ENCODE measurements at places on chromosomes 6 and 20.

GRCh38 chr20:59400708-59401107 lies 100.3 kb downstream of the EDN3 start:
- DNase-seq = no peak

DNA sequence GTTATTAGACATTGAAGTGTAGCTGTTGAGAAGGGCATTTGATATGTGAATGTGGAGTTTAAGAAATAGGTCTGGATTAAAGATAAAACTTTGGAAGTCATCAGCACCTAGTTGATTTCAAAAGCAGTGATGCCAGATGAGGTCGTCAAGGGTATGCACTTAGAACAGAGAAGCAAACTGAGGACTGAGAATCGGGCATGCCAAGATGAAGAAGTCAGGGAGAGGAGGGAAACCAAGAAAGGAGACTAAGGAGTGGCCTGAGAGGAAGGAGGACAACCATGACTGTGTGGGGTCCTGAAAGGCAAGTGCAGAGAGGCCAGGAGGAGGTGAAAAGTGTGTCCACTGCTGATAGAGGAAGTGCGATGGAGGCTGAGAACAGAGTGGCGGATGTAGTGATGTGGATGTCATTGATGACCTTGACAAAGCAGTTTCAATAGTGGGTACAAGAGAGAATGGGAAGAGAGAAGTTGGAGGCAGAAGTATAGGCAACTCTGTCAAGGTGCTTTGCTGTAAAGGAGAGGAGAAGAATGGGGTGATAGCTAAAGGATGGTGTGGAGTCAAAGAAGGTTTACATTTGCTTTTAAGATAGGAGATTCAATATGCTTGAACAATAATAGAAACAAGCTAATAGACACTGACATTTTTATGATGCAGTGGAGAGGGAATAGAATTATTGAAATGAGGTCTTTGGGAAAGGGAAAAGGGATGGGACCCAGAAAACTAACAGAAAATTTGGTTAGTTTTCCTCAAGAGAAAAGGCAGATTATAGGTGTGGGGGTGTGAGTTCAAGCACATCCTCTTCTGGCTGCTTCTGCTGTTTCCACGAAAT lies 139.7 kb upstream of the TMEM170B start:
- DNase-seq = no peak

- peak; percentile 37 for DNase-seq
These were observed 47.8 kb upstream of the ARMC2 start for GRCh38 chr6:108800427-108800864.

GRCh38 chr6:36986704-36987047 lies 680 bp upstream of the MTCH1 start:
- DNase-seq = no peak

GRCh38 chr6:84072442-84072997 lies 38.9 kb downstream of the MRAP2 start:
- no peak for DNase-seq

DNA sequence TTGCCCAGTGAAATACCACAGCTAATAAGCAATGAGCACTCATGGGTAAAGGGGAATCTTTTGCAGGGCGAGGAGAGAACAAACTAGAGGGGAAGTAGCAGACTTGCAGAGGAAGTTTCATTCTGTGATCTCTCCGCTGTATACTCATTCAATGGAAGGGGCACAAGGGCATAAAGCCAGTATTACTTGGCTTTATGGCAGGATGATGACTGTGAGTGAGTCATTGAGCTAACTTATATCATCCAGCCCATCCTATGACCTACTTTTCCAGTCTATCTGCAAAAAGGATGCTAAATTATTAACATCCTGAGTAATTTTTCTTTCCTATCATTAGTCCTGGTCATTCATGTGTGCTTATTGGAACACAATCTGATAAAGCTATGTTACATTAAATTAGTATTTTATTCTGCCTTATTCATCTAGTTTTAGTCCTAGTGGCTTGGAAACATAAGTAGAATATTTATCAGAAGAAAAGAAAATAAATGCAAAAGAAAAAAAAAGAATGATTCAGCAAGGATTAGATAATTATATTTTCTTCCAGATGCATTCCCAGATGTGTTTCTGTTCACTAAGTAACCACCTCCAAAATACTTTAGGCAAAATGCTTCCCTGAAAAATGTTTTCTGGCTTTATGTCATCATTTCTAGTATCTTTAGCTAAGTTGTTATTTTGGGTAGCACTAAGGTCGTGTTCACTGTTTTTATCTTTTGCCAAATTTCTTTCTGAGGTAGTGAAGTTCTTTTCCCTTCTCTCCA lies 471.7 kb downstream of the CDKAL1 start:
- DNase-seq = no peak

- no peak for DNase-seq
These were observed 20.7 kb downstream of the CNR1 start for GRCh38 chr6:88145298-88145963.

- peak; percentile 34 for DNase-seq
These were observed 245.4 kb upstream of the ASCC3 start for GRCh38 chr6:101126501-101126900.

GRCh38 chr6:95127261-95127660 lies 450.1 kb upstream of the MANEA start:
- DNase-seq = no peak

DNA sequence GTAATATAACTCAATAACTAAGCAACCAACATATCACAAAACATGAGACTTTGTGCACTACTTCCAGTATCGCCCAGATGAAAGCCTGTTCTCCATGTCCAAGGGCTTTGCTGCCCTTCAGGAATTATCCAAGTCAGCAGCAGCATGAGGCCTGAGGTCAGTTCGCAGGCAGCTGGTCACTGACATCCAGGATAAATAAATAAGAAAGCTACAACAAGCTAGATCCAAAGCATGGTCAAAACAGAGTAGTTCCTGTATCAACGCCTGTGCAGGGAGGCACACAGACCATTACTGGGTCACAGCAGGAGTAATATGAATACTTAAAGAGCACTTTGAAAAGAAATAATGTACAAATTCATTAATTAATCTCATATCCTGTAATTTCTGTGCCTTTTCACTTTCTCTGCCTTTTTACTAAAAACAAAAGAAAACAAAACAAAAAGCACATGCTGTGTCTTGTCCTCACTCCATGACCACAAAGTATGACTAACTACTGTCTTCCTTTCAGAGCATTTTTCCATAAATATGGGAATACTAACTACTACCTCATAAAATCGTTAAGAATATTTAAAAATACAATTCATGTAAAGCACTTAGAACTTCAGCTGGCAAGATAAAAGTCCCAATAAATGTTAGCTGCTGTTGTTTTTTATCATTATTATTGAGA lies 374.9 kb upstream of the IRAK1BP1 start:
- no peak for DNase-seq

DNA sequence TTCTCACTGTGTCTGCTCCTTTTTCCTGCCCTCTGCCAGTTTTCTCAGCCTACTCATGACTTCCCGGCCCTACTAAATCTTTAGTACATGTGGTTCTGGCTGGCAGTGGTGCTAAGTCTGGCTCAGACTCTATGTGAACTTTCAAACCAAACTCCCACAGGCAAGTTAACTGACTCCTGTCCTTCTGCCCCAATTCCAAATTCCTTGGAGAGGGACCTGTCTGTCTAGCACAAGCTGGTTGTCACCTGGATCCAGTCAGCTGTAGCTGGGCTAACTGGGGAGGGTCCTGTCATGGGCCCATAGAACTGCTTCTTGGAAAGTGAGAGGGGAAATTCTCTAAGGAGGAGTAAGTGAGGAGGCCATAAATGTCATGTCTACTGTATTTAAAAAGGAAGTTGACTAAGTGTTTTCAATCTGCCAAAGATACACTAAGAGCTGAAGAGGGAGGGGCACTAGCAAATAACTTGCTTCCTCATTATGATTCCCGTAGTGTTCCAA lies 240.1 kb downstream of the KCNQ5 start:
- DNase-seq = no peak

DNA sequence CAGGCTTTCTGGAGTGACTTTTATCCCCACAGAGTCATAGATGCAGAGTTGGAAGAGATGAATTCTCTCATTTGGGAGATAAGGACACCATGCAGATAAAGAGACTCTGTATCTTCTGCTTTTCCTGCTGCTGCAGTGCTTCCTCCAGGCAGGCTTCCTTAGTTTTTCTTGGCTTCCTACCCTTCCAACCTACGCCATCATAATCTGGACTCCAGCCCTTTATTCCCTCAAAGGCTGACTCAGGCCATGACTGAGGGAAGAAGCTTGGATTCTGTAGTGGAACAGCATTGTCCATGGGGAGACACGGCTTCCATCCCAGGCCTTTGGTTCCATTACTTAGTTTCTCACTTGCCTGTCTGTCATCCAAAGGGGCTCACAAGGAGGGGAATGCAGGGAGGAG lies 6.5 kb upstream of the RNF24 start:
- DNase-seq = no peak

DNA sequence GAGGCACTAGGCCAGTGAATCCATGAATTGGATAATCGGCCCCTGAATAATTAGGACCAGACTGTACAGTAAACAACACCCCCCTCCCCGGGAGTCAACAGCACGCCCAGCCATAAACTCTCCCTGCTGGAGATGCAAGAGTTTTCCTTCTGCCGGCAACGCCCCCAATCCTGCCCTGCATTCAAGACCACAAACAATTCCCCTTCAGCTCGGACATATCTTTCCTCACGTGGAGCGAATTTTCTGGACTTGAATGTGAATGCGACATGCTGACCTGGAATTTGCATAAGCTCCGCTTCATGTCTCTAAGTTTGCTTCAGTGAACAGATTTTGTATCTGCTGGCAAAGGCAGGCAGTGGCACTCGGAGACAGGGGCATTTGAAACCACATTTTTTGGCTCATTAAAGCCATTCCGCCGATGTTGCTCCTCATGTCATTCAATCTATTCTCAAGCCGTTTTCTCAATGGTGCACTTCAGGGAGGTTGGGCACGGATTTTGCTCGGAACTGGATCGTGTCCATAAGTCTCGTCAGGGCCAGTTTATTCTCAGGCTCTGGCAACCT lies 38.0 kb upstream of the GMPR start:
- no peak for DNase-seq

DNA sequence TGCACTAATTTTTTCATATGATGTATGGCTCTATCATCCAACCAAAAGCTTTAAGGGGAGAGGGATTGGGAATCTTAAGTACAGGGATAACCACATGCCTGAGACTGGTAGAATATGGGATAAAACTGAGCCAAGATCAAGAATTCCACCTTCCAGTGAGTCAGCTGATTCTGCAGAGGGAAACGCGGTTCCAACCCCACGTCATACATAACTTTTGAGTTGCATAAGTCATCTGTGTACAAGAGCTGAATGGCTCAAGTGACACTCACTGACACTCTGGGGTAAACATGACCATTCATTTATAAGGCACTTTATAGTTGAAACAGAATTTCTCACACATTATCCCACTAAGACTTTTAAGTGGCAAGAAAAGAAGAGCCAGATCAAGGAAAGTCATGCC lies 16.4 kb downstream of the TRIM27 start:
- DNase-seq = no peak

DNA sequence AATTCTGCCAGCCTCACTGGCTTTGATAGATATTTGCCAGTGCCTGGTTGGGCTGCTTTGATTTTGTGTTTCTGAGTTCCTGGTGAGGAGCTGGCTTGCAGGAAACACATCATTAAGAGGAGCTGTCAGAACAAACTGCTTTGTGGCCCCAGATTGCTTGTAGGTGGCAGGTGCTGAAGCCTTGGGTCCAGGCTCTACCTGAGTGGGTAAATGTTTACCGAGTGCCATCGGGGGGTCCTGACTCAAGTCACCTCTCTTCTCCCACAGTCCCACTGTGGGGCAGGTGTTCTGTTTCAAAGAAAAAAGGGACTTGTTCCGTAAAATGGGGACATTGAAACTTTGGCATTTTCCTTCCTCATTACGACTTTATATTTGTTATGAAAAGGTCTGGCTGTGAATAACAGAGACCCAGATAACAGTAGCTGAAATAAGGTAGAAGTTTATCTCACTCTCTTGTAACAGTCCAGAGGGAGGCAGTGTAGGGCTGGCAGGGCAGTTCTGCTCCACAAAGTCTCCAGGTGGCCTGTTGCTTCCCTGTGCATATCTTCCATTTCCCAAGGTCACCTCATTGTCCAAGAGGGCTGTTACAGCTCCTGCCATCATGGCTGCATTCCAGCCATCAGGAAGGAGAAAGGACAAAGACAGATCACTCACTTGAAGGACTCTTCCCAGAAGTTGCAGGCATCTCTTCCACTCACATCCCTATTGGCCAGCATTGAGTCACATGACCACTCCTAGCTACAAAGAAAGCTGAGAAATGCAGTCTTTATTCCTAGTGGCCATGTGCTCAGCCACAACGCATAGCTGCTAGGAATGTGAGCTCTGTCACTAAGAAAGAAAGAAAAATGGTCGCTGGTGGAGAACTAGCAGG lies 149.9 kb upstream of the KCNG1 start:
- no peak for DNase-seq

DNA sequence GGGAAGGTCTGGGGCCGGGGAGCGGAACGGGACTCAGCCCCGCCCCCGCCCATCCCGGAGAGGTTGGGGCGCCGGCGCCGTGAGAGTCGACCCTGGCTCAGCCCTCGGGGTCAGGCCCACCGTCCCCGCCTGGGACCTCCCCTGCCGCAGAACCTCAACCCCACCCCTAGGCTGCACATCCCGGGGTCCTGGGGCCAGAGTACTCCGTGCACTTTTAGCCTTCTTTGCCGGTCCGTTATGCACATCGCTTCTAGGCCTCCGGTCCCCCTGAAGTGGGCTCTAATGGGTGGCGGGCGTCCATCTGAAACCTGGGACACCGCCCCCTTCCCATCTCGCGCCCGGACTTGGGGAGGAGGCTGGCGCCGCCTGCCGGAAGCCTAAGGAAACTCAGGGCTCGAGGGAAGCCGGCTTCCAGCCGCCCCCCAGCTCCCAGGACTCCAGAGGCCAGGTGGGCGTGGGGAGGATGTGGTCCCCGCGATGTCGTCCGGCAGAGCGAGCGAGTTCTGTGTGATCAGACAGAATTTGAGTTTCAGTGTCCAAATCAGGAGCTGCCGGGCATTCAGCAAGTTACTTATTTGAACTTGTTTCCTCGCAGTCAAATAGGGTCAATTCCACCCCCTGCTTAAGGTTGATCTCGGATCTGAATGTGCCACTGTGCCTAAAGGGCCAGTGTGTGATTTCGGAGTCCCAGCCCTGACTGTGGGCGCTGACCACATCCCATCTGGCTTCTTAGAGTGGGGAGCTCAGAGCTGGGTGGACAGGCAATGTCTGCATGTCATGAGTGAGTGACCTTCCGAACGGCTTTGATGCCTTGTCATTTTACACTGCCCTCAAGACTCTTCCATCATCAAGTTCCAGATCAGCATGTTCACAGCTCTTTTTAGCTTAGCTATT lies 47.6 kb downstream of the CPXM1 start:
- DNase-seq = peak; percentile 84

- peak; percentile 32 for DNase-seq
These were observed 91.8 kb downstream of the TMEM200A start for GRCh38 chr6:130457605-130458004.

DNA sequence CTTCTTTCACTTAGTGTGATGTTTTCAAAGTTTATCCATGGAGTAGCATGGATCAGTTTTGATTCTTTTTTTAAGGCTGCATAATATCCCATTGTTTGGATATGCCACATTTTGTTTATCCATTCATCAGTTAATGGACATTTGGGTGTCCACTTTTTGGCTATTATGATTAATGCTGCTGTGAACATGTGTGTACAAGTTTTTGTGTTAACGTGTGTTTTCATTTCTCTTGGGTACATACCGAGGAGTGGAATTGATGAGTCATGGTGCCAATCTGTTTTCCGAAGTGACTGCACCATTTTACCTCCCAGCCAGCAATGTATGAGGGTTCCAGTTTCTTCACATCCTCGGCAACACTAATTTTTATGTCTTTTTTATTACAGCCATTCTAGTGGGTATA lies 78.4 kb upstream of the CCDC28A start:
- no peak for DNase-seq

- no peak for DNase-seq
These were observed 35.3 kb downstream of the FOXP4 start for GRCh38 chr6:41581381-41581991.

GRCh38 chr6:161150566-161150965 lies 123.3 kb downstream of the AGPAT4 start:
- DNase-seq = no peak

All from D341Med (cell line).